Skeletal muscle cell (primary cell): ENCODE measurements at places on chromosomes 16 and 17.

DNA sequence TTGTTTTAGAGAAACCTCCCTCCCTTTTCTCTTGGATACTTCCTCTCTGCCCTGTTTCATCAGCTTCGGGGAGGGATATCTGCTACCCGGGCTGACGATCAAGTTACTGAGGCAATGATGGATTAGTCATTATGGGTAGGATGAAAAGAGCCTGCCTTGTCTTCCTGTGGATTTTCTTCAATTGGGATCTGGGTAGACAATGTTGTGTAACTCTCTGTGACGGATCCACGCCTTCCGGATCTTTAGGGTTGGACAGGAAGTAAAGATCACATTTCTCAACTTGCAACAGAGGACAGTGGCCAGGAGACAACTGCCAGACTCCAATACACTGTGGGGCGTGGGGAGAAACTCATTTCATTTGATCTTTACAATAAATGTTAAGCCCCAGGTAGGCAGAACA lies 11.3 kb upstream of the CHST6 start:
- peak; percentile 89 for DNase-seq

DNA sequence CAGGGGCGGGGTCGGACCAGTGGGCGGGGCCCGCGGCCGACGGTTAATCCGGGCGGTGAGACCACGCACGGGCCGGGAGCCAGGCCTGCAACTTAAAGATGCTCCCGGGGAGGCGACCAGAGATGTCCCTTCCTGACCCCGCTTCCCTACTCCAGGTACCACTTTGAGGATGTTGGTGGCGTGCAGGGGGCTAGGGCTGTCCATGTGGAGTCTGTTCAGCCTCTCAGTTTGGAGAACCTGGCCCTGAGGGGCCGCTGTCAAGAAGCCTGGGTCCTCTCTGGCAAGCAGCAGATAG lies 580 bp downstream of the RANGRF start:
- no peak for DNase-seq

GRCh38 chr16:74936902-74937560 lies 47.9 kb downstream of the WDR59 start:
- peak; percentile 78 for DNase-seq

DNA sequence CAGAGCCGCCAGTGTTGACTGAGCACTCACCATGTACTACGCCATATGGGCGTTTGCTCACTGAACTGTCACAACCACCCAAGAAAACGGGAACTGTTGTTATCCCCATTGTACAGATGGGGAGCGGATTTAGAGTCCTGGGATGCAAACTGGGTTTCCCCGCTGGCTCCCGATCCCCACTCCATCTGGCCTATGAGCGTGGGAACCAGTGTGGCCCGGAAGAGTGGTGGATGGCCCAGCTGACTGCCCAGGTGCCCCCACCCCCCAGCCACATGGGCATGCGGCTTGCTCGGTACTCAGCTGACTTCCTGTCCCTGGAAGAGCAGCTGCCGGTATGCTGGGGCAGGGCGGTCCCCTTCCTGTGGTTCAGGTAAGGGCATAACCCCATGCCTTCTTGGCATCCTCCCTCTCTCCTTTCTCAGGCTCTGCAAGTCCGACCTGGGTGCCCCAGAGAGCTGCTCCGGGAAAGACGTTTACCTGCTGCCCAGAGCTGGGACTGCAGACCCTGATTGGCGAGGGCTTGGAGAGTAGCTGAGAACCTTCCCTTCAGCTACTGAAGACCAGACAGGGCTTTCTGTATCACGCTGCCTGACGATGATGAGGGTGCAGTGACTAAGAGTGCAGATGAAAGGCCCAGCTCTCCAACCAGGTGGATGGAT lies 16.2 kb downstream of the SOCS3 start:
- DNase-seq: no peak

DNA sequence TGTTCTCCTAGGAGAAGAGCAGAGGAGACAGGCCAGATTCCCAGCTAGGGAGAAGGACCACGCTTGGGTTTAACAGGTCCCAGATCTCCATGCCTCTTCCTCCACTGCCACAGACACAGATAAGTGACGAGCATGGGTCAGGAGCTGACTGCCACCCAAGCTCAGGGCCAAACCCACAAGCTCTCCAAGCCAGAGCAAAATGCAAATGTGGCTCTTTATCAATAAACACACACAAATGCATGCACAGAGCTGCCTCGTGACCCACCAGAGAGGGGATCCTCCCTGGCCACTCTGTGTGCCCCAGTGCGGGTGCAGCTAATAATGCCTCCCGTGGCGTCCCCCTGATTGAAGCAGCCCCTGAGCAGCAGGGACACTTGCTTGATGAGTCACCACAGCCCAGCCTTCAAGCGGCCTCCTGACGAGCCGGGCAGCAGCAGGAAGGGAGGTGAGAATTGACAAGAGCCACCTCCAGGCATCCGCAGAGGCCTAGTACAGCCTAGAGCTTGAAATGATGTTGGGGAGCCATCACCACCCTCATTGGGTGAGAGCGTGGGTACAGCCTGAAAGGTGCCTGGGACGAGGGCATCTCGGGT lies 143.9 kb downstream of the CCDC182 start:
- DNase-seq: no peak

DNA sequence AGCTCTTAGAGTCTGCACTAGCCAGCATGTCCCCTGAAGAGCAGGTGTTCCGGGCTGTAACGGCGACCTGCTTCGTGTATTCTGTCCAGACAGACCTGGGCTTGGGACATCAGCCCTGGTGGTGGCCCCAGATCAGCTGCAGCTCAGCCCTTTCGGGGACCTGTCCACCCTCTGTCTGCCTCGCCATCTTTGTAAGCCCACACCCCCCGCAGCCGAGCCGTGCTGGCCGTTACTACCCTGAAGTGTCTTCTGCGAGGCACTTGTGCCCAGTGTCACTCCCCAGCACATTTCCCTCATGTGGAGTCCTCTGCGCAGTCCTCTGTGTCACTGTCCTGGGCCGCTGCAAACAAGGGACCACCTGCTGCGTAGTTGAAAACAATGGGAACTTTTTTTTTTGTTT lies 10.4 kb downstream of the CARD14 start:
- no peak for DNase-seq

GRCh38 chr16:4315186-4316107 lies at the start of gene GLIS2:
GLIS2 (plus strand) TSS chr16:4316067; CDS start chr16:4332281, 16,214 bp downstream.
- DNase-seq: peak; percentile 64

- DNase-seq: no peak
Measured at GRCh38 chr17:62746941-62747340, 61.2 kb downstream of the MARCHF10 start.

GRCh38 chr17:74598346-74599022 lies 6.4 kb upstream of the CD300LD start:
- DNase-seq: no peak

DNA sequence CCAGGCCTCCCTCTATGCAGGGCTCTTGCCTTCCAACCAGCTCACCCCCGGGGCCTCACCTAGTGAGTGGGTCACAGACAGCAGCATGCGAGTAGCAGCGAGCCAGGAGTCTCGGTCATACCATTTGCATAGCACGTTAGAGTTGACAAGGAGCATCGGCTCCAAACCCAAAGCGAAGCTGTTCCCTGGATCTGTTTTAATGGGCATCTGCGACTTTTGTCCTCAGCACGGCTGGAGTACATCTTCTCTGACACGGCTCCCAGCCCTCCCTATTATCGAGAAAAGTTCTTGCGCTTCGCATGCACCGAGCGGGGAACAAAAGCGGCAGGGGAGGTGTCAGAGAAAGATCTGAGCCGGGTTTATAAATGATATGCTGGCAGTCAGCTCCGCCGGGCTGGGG lies 253.3 kb downstream of the MAF start:
- no peak for DNase-seq

GRCh38 chr17:30217054-30217453 lies 18.4 kb downstream of the SLC6A4 start:
- DNase-seq: no peak

GRCh38 chr16:75108792-75109731 lies 7.5 kb downstream of the LDHD start:
- peak; percentile 85 for DNase-seq

- peak; percentile 23 for DNase-seq
Measured at GRCh38 chr17:12041312-12041711, 20.6 kb downstream of the MAP2K4 start.

DNA sequence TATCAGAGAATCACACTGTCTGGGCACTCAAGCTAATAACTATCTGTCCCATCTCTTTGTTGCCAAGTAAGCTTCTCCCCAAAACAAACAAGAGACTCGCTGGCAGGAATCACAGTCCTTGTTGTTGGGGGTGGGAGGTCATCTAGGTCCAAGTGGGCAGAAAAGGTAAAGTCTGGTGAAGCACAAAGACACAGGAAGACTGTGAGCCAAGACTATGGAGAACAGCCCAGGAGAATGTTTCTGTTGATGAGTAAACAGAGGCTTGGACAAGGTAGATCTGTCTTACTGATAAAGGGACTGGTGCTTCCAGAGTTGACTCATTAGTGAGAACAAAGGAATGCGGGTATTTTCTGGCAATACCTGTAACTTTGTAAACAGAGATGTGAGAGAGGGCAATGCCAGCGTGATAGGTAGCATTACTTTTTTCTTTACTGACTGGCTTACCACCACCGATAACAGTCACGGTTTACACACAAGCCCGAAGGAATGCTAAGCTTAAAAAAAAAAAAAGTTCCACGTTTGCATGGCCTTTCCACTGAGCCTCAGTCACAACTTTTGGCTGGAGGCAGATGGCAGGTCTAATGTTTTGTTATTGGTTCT lies 11.5 kb upstream of the MMD start:
- no peak for DNase-seq

DNA sequence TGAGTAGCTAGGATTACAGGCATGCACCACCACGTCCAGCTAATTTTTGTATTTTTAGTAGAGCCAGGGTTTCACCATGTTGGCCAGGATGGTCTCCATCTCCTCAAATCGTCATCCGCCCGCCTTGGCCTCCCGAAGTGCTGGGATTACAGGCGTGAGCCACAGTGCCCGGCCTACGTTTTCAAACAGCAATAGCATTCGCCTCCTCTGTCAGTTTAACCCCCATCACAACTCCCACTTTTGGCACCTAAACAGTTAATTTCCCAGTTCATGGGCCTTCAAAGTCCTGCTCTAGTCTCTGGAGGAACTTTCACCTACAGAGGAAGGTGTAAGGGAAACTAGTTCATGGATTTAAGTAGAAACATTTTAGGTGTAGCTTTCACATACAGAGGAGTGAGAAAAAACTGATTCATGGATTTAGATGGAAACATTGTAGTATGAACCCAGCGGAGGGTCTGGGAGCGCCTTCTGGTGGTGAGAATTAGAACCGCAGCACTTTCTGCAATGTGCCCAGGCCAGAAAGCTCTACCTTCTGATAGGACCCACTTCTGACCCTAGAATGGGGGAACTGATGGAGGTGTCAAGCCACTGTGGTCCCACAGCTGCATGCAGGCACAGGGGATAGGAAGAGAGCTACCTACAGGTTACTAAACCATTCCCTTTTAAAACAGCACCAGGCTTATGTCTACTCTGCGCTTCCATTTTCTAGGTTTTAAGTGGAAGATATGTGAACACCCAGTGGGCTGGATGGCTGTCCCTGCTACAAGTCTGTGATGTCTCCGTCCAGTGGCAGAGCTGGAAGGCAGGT lies 12.0 kb upstream of the MEOX1 start:
- no peak for DNase-seq

GRCh38 chr17:11643851-11644250 lies 45.6 kb downstream of the DNAH9 start:
- no peak for DNase-seq

- no peak for DNase-seq
Measured at GRCh38 chr16:81625544-81626153, 153.4 kb upstream of the PLCG2 start.

GRCh38 chr17:45385331-45385997 lies 47.2 kb downstream of the ARHGAP27 start:
- no peak for DNase-seq

GRCh38 chr17:59485946-59486345 lies 79.5 kb upstream of the DHX40 start:
- no peak for DNase-seq

DNA sequence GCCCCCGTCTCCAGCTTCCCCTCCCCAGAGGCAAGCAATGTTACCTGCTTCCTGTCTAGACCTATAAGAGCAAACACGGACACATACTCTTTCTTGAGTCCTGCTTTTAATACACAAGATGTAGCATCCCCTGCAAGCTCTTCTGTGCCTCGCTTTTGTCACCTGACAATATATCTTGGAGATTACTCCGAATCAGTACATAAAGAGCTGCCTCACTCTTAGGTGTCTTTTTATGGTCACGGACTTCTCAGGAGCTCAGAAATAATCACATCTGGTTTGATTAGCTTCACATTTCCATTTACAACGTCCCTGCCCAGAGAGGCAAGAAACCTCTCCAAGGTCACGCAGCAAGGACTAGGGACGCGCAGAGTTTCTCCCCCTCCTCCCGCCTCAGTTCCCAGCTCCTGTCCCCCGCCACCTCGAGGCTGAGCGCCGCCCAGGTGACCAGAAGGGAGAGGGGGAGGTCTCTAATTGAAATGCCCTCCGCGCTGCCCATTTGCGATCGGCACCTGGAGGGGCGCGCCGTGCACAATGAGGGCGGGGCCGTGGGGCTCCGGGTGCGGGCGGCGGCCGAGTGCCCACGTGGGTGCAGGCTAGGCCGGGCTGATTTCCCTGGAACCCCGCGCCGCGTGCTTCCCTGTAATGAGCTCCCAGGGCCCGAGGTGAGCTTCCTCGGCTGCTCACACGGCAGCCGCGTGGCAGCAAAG lies 13.8 kb upstream of the SEZ6 start:
- DNase-seq: no peak

DNA sequence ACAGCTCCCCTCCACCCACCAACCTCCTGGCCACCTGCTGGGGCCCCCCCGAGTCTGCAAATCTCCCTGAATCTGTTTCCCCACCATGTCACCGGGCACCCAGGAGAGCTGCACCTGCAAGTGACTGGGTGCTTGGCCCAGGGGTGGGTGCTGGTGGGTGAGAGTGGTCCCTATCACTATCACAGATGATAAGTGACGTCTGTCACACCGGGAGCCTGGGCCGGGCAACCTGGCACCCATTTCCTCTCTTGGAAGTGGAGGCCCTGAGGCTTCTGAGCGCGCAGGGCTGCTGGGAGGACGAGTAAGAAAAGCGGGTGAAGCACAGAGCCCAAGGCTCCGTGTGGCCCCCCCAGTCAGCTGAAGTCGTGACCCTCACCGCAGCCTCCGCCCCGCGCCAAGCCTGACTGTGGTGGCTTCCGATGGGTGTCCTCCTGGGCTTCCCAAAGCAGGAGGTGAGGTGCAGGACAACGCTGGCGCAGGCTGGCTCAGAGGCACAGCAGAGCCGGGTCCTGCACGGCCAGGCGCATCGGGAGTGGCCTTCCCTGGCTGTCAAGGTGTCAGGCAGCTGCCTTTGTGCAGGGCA lies 21.0 kb upstream of the ACSF3 start:
- no peak for DNase-seq

DNA sequence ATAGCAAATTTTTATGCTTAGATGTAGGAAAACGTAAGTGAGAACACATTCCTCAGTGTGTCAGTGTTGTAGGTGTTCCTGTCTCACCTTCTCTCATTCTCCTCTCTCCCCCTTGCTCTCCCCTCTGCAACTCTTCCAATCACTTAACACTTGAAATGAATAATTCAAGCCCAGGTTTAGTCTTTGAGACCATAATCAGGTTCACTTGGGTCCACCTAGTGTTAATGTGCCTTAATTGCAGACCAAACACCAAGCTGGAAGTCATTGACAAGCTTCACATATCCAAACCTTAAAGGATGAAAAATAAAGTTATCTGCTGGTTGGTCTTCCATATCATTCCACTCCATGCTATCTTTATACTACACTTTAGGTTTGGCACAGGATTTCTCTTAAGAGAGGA lies 37.0 kb downstream of the STXBP4 start:
- DNase-seq: no peak

GRCh38 chr17:48045316-48046001 lies 2.7 kb upstream of the NFE2L1 start:
- no peak for DNase-seq
